ENCODE measurements at places on chromosomes 5 and 9.

DNA sequence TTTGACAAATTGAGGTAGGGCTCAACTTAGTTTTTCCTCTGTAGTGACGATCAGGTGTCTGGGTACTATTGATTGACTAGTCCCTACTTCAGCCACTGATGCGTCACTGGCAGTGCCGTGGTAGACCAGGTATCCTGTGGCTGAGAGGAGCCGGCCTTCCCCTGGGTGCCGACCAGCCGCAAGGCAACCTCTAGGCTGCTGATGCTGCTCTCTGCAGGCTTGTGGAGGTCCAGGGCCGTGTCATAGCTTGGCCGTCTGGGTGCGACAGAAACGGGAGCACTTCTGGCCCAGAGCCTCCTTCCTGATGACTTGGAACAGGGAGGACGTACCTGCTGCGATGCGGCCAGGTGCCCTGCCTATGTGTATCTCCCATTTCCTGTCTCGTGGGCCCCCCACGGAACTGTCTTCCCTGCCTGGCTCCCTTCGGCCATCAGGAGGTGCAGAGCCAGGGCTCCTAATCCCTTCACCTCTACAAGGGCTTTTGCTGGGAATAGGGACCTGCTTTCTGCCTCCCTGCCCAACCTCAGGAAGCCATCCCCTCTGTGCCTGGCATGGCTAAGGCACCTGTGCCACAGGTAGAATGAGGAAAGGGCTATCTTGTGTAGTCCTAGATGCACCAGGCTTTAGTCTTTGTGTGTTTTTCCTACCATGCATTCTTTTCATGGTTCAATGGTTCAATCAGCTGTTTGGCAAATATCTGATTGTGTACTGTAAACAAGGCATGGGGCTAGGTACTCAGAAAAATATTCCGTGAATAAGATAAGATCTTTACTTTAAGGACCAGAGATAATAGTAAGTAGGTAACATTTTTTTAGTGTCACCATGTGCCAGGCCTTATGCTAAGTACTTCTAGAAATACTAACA lies 44.6 kb downstream of the MVB12B start:
- no peak for DNase-seq

- no peak for DNase-seq
These were observed 26.9 kb upstream of the FAM120AOS start for GRCh38 chr9:93480262-93480661.

DNA sequence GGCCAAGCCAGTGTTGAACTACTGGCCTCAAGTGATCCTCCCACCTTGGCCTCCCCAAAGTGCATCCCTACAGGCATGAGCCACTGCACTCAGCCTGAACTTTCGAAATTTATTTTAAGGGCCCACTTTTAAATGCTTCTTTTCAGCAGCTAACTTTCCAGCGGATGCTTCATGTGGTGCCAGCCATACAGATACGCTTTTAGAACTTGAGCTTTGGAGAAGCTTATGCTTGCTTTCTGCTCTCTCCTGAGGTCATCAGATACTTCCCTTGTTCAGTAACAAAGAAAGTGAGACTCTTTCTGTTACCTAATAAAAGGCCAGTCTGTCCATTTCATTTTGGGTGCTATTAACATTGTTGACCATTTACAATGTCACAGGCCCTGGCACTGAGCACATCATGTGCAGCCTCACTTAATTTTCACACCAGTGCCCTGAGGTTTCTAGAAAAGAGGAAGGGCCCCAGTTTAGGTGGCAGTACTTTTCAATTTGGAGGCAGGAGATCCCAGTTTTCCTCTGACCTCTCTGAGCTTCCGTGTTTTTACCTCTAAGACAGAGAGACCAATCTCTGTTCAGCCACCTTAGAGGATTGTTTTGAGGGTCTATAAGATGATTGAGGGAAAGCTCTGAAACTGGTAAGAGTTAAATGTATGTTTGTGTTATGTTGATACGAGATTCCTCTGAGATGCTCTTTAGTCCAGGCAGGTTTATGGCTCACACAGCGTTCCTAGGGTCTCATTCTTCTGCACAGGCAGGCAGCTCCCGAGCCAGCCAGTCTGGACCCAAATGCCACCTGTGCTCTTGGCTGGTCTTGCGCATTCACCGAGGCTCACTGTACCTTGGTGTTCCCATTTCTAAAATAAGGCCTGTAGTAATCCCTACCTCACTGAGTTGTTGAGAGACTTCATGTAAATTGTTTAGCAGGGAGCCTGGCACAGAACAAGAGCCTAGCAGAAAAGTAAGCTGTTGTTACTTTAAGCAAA lies 4.4 kb downstream of the ABL1 start:
- no peak for DNase-seq

- DNase-seq: no peak
These were observed 14.3 kb upstream of the CORO2A start for GRCh38 chr9:98206754-98207153.

DNA sequence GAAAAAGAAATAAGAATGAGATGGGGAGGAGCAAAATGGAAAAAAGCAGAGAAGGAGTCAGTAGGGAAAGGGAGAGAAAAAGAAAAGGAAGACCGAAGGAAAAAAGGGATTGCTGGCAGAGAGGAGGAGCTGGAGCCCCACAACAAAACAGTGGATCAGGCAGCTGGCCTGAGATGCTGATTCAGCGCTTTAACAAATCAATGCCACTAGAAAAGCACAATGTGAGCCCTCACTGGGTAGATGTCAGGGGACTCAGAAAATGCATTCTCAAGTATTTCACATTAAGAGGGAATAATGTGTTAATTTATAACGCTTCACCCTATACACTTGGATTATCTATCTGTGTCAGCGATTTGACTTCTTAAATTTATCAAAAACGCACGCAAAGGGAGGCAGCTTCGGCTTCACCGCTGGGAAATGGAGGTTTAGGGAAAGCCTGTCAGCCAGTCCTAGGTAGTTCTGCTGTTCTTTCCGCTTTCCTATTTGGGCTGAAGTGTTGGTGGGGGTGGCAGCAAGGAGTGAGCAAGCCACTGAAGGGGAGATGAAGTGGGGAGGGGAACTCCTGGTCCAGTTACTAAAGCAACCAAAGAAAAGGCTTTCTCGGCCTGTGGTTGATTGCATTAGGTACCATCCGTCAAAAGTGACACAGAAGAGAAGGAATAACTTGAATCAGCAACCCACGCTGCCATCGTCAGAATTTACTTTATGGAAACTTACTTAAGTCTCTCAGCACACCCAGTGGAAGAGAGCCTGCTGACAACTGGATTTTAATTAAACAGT lies 161.6 kb downstream of the BNC2 start:
- no peak for DNase-seq

- no peak for DNase-seq
These were observed 161.7 kb downstream of the OXCT1 start for GRCh38 chr5:41708604-41708940.

- no peak for DNase-seq
These were observed 138.8 kb upstream of the NR4A3 start for GRCh38 chr9:99682870-99683269.

- DNase-seq: no peak
These were observed 92.9 kb downstream of the TNC start for GRCh38 chr9:115024925-115025535.

DNA sequence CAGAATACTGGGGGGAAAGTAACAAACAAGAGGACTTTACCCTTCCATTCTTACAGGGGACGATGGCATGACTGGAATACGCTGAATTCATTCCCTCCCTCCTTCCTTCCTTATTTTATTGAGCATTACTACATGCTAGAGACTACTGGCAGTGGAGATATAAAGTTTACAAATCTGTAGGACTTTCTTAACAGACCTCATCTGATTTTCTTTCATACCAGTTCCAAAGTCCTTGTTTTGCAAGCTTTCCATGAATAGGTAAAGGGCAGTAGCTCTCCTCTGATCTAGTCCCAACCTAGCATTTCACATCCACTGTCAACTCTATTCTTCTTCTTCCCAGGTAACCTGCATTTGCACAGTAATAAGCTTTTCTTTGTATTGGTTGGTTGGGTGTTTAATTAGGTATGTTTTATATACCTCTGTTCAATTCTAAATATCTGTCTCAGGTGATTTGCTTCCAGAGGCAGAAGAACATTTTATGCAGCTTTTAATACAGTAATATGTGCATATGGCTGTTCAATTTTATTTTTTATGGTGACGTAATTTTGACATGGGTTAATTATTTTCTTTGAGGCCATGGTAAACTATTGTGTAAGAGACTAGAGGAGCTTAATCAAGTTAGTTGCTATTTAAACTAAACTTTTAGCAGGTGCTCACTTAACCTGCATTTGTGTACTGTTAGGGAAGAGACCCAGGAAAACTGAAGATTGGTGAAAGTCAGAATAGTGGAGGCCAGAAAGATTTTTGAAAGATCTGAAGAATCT lies 150.9 kb downstream of the ARHGAP26 start:
- no peak for DNase-seq
